T-helper 17 cell (primary cell): ENCODE measurements at places on chromosomes 4 and X.

DNA sequence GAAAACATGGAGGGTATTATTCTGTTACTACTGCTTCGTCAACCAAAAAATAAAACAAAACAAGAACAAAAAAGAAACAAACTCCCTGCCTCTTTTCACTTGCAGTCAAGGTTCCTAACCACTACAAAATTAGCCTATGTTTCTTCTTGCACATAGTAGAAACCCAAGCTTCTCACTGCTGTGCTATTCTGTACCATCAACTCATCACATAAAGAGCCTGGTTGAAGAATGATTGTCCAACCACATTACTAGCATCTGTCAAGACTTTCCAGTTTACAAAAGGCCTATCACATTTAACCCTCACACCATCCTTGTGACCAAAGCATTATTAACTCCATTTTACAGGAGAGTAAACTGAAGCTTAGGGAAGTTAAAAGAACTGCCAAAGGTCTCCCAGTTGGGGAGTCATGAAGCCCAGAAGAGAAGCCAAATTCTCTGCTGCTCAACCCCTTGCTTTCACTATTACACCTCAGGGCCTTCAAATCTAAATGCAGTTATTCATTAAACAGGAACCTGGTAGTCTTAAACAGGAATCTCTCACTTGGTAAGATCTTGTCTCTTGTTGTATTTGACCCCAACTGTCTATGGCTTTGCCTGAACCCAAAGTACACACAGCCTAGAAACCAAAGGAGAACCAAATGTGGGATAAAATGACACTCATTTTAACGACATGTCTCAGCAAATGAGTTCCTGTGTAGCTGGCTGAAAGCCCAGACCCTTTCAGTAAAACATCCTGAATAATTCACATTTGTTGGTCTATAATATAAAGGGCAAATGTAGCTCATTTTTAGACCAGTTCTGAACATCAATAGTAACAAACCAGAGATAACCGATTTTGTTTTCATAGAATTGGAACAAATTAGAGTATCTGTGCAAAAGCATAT is 8.6 kb downstream of the F9 start:
- H3K4me1 ChIP-seq = no peaks in the 10 kb centered on the region
- no peak overlapping the region for H3K4me3 ChIP-seq
- no peak for DNase-seq
- no peak overlapping the region for H3K27ac ChIP-seq
- no peaks in the 10 kb centered on the region for H3K36me3 ChIP-seq
- H3K27me3 ChIP-seq = peaks cover 5% of the 10 kb centered on the region

DNA sequence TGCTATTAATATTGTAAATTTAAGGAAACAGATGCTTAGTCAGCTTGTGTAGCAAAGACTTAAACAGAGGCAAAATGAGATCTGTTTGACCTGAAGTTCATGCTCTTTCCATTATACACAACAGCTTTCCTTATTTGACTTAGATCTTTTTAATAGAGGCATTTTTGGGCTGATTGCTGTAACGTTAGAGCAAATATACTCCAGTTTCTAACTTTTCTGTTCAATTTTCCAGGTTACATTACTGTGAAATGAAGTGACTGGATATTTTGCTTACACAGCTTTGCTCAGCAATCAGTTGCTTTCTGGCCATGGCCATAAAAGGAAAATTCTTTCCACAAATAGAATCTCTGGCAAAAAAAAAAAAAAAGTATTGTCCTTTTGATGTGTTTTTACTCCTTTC is 146.2 kb downstream of the PCDH7 start:
- H3K36me3 ChIP-seq = no peaks in the 10 kb centered on the region
- H3K4me3 ChIP-seq = no peak overlapping the region
- no peaks in the 10 kb centered on the region for H3K27me3 ChIP-seq
- H3K27ac ChIP-seq = no peak overlapping the region

DNA sequence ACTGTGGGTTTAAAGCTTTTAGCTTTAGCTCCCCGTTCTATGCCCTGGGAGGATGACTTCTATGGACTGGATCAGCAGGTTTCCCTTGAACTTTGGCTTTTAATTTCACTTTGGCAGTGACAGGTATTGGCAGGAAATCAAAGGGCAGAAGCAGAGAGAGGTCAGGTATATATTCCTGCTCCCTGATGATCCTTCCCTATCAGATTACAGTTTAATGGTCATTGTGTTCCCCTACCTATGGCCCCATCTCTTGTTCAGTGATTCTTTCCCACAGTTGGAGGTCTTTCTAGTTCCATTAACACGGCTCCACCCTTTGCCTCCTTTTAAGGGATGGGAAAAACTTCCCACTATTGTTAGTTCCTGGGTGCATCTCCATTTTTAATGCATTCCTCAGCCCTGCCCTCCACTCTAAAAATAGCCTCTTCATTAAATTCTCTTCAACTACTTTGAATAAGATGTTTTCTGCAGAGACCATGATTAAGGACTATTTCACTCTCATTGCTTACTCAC is 107.8 kb upstream of the TMEM47 start:
- H3K27ac ChIP-seq = no peak overlapping the region
- no peaks in the 10 kb centered on the region for H3K4me1 ChIP-seq
- H3K27me3 ChIP-seq = no peaks in the 10 kb centered on the region
- no peaks in the 10 kb centered on the region for H3K36me3 ChIP-seq

GRCh38 chr4:101190751-101191150 is 156.6 kb downstream of the PPP3CA start:
- peaks cover 29% of the 10 kb centered on the region for H3K4me1 ChIP-seq
- no peak for DNase-seq
- no peak overlapping the region for H3K27ac ChIP-seq
- peaks cover 3% of the 10 kb centered on the region for H3K36me3 ChIP-seq

DNA sequence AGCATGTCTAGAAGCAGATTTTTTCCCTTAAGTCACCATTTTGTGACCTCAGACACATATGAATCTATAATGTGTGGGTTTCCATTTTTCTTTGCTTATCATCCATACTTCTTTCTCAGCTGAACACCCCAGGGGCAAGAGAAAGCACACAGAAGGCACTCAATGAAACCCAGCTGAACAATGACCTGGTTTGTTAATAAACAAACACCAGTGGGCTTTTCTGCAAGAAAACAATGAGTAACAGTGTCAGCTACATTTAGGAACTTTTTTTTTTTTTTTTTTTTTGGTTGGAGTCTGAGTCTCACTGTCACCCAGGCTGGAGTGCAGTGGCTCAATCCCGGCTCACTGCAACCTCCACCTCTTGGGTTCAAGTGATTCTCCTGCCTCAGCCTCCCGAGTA is 40.7 kb upstream of the KLF3 start:
- H3K27me3 ChIP-seq = no peaks in the 10 kb centered on the region
- H3K4me1 ChIP-seq = peaks cover 4% of the 10 kb centered on the region
- DNase-seq = no peak
- no peak overlapping the region for H3K27ac ChIP-seq

- H3K4me1 ChIP-seq = peaks cover 12% of the 10 kb centered on the region
- H3K4me3 ChIP-seq = peak overlapping the region; percentile 87
- H3K27ac ChIP-seq = peak overlapping the region; percentile 90
- DNase-seq = peak; percentile 55
- H3K27me3 ChIP-seq = no peaks in the 10 kb centered on the region
- H3K36me3 ChIP-seq = peaks cover 2% of the 10 kb centered on the region
These were observed 2.0 kb downstream of the TMEM255A start for GRCh38 chrX:120308959-120309872.

- no peak overlapping the region for H3K27ac ChIP-seq
- H3K27me3 ChIP-seq = no peaks in the 10 kb centered on the region
- no peaks in the 10 kb centered on the region for H3K36me3 ChIP-seq
- peak; percentile 11 for DNase-seq
These were observed 1.2 kb downstream of the PNPLA4 start for GRCh38 chrX:7925867-7926472.

DNA sequence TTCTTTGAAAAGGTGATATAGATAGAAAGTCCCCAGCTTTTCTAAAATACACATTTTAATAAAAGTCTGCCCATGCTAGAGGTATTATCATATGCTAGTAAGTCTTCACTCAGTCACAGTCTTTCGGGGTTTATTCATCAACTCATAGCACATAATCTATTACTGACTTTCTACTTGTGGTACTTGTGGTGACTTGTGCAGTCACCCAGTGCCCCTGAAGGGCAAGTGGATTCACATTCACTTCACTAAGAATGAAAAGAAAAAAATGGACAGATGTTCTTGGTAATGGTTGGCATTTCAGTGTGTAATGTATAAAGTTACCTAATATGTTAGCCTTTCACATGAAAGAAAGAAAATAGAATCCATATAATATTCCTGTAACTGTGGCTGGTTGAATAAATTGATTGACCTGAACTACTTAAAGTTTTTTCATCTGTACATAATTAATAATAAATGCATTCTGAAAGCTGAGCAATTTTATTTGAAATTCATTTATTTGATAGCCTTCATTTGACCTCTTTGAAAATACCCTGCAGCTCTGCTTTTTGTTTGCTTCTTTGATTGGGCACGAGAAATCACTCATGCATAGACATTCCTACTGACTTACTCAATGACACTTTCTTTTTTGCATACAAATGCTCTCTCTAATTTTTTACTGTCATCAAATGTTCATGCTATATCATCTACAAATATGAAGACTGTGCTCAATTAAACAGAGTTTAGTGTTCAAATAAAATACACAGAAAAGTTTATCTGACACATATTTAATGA is 39.5 kb upstream of the ZNF330 start:
- H3K36me3 ChIP-seq = peaks cover 2% of the 10 kb centered on the region
- no peaks in the 10 kb centered on the region for H3K4me1 ChIP-seq
- no peak overlapping the region for H3K27ac ChIP-seq

GRCh38 chr4:109295081-109295480 is 7.4 kb downstream of the COL25A1 start:
- H3K27ac ChIP-seq = no peak overlapping the region
- DNase-seq = no peak
- H3K27me3 ChIP-seq = peaks cover 35% of the 10 kb centered on the region
- H3K36me3 ChIP-seq = no peaks in the 10 kb centered on the region
- peaks cover 3% of the 10 kb centered on the region for H3K4me1 ChIP-seq

DNA sequence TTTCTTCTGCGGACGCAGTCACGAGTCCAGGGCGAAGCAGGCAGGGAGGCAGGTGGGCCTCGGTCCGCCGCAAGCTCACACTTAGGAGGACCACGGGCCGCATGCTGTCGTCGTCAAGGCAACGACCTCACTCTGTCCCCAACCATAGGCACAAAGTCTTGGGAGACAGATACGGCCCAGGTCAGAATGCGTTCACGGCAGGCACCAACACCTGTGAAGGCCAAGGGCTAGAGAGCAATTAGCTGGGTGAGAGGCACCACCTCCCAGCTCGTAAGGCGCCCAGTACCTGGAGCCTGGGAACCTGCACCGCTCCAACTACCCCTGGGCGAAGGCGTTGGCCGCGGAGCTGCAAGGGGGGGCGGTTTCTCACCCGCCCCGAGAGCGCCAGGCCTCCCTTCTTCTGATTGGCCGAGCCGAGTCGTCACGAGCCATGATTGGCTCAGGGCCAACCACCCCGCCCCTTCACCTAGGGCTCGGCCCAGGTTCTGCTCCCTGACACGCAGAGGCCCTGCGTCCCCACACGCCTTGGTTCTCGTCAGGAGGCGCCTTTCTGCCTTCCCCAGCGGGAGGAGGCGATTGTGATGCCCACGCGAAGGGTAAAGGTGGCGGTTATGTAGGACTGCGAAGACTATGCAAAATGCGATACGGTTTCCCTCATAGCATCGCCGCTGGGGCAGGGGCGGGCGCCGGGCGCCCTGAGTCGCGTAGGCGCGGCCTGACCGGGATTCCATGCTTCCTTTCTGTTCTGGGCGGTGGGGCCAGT is at the start of gene CDKL2:
Gene CDKL2, minus strand, starts transcription at position 355 of the 763 bp plus-strand sequence. CDS start 4,540 bp downstream, outside the sequence.
- H3K36me3 ChIP-seq = peaks cover 2% of the 10 kb centered on the region
- no peaks in the 10 kb centered on the region for H3K27me3 ChIP-seq
- DNase-seq = peak; percentile 91
- peak within 1 kb of the TSS; percentile 86 for H3K27ac ChIP-seq
- peak within 1 kb of the TSS; percentile 97 for H3K4me3 ChIP-seq
- peaks cover 10% of the 10 kb centered on the region for H3K4me1 ChIP-seq

- no peak overlapping the region for H3K4me3 ChIP-seq
- H3K36me3 ChIP-seq = no peaks in the 10 kb centered on the region
- H3K27ac ChIP-seq = no peak overlapping the region
- DNase-seq = no peak
- no peaks in the 10 kb centered on the region for H3K4me1 ChIP-seq
- H3K27me3 ChIP-seq = peaks cover 4% of the 10 kb centered on the region
These were observed 76.8 kb upstream of the GC start for GRCh38 chr4:71860643-71861042.

- peaks cover 56% of the 10 kb centered on the region for H3K27me3 ChIP-seq
- no peak overlapping the region for H3K4me3 ChIP-seq
- no peaks in the 10 kb centered on the region for H3K36me3 ChIP-seq
- no peak for DNase-seq
- H3K4me1 ChIP-seq = no peaks in the 10 kb centered on the region
These were observed 12.8 kb downstream of the TBC1D9 start for GRCh38 chr4:140743194-140743931.

DNA sequence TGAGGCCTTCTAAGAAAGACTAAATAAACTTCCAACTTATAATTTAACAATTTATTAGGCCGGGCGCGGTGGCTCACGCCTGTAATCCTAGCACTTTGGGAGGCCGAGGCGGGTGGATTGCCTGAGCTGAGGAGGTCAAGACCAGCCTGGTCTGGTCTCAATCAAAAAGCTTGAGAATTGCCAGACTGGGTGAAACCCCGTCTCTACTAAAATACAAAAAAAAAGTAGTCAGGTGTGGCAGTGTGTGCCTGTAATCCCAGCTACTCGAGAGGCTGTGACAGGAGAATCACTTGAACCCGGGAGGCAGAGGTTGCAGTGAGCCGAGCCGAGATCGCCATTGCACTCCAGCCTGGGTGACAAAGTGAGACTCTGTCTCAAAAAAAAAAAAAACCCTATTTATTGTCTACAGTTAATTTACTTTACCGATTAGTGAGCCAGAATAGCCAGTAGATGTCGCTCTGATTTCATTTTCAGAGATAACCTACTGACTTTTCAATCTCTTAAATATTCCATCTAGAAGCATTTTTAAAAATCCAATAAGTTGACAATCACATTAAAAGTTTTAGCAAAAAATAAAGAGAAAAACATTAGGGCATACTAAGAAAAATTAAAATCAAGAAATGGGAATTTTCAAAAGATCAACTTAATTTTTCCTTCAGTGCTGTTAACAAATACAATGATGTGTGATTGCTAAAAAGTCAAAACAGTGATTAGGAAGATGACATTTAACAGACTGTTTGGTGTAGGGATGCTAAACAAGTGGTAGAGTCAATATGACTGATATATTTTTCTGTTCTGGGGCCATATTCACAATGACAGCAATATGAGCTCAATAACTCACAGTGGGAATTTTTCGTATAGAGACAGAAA is 4.3 kb upstream of the SHROOM3 start:
- peaks cover 6% of the 10 kb centered on the region for H3K4me1 ChIP-seq
- H3K27me3 ChIP-seq = peaks cover 23% of the 10 kb centered on the region
- H3K36me3 ChIP-seq = no peaks in the 10 kb centered on the region
- no peak for DNase-seq

- no peak for DNase-seq
- H3K4me1 ChIP-seq = peaks cover 3% of the 10 kb centered on the region
- no peak overlapping the region for H3K4me3 ChIP-seq
- H3K36me3 ChIP-seq = peaks cover 3% of the 10 kb centered on the region
These were observed 9.4 kb downstream of the SCD5 start for GRCh38 chr4:82789025-82789776.

GRCh38 chr4:74653331-74654229 is 140.7 kb downstream of the BTC start:
- DNase-seq = no peak
- no peak overlapping the region for H3K4me3 ChIP-seq
- H3K27me3 ChIP-seq = peaks cover 13% of the 10 kb centered on the region
